Left forelimb (tissue), 1 donor: ENCODE measurements at places on chromosomes 11 and 22.

DNA sequence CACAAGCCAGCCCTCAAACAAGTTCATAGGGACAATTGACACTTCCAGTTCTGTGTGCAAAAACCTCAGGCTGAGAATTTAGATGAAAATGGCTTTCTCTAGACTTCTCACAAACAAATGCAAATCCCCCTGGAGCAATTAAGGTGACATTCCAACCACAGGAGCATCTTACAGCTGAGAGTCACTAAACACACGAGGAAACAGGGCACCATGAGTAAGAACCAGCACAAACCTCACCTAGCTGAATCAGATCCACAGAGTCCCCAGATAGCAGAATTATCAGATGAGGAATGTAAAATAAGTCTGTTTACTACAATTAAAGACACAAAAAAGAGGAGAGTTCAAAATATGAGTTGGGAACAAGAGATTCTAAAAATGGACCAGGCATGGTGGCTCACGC is 51.5 kb downstream of the RTL6 start:
- DNase-seq: no peak

- no peak for DNase-seq
Observed at GRCh38 chr11:69110451-69110850, 45.3 kb upstream of the SMIM38 start.

GRCh38 chr11:133576351-133576750 is 44.0 kb upstream of the OPCML start:
- no peak for DNase-seq

DNA sequence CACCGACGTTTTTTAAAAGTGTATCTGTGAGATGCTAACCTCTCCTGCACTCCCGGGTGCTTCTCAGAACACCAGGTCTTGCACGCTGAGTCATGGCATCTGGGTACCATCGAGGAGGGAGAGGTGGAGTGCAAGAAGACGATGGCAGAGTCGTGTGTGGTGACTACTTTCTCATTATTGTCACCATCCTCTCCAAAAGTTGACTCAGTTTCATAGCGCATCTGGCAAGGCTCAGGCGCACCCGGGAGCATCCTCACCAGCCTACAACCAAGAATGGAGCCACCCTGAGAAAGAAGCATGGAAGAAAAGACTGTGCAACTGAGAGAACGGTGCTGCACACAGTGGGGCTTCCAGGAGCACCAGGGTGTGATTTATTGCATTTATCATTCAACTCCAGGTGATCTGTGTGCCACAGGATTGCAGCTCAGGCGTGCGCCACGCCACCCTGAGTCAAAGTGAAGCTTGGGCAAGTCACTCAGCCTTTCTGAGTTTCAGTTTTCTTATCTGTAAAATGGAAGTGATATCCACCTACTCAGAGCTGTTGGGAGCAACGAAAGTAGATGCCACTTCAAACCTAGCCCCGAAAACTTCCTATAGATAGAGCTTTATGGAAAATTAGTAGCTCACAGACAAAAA is 65.4 kb downstream of the LINC01488 start:
- no peak for DNase-seq

DNA sequence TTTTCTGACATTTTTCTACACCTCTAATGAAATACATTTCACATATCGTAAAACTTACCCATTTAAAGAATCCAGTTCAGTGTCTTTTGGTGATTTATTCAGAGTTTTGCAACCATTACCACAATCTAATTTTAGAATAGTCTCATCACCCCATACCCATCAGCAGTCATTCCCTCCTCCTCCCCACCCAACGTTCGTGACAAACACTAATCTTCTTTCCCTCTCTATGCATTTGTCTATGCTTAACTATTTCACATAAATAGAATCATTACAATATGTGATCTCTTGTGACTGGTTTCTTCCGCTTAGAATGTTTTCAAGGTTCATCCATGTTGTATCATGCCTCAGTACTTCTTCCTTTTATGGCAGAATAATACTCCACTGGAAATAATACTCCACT is 9.5 kb downstream of the TTC28 start:
- no peak for DNase-seq

DNA sequence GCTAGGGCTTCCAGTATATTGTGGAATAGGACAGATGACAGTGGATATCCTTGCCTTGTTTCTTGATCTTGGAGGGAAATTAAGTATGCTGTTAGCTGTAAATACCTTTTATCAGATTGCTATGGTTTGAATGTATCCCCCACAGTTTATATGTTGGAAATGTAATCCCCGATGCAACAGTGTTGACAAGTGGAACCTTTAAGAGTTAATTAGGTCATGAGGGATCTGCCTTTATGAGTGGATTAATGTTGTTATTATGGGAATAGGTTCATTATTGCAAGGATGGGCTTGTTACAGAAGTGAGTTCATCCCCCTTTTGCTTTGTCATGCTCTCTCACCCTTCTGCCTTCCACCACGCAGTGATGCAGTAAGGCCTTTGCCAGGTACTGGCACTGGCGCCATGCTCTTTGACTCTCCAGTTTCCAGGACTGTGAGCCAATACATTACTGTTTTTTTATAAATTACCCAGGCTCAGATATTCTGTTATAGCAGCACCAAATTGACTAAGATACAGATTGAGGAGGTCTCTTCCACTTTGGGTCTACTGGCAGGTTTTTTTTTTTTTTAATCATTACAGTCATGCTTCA is 16.4 kb downstream of the CABIN1 start:
- no peak for DNase-seq

GRCh38 chr11:17876827-17877226 is 136.0 kb downstream of the SERGEF start:
- DNase-seq: no peak

GRCh38 chr11:3136546-3137455 is 28.3 kb downstream of the OSBPL5 start:
- no peak for DNase-seq
